Kidney (tissue), 22 donors: ENCODE measurements at places on chromosomes 5 and 9. TPM values are rescaled to one million over a fixed set of nuclear protein-coding genes. Genes with fewer than 3 reads are reported as not detected.

DNA sequence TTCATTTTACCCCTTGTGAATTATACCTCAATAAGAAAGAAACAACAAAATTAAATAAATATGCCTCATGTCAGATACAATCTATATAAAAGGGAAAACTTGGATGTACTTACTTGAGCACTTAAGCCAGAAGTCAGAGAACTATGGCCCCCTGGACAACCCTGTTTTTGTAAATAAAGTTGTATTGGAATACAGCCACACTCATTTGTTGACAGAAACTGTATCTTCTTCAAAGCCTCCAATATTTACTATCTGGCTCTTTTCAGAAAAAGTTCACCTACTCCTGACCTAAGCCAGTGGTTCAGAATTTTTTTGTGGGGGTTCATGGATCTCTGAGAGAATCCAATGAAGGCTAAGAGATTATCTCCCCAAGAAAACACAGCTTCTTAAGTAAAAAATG, 45.3 kb upstream of the RASEF start:
- no peak overlapping the region for H3K4me3 ChIP-seq
- H3K27ac ChIP-seq = no peak overlapping the region
- H3K4me1 ChIP-seq = no peaks in the 10 kb centered on the region
- H3K36me3 ChIP-seq = no peaks in the 10 kb centered on the region

The BTNL3 gene
- total RNA-seq = not detected

DNA sequence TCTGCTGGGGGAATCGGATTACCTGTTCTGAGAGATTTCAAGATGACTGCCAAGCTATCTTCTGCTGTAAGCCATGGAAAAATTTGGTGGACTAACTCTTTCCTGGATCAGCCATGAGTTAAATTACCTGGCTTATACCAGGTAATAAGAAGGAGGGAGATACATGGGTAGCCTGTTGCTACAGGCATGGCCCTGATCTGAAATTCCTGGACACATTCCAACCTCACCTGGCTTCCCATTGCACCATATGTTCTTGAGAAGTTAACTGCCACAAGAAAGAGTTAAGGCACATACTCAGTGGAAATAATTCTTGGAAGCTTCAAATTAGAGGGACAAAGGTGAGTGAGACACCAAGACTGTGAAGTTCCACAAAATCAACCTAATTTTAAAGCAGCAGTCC, 371.3 kb downstream of the ACTL7B start:
- H3K4me3 ChIP-seq = no peak overlapping the region
- H3K36me3 ChIP-seq = no peaks in the 10 kb centered on the region
- DNase-seq = no peak
- H3K27ac ChIP-seq = no peak overlapping the region

DNA sequence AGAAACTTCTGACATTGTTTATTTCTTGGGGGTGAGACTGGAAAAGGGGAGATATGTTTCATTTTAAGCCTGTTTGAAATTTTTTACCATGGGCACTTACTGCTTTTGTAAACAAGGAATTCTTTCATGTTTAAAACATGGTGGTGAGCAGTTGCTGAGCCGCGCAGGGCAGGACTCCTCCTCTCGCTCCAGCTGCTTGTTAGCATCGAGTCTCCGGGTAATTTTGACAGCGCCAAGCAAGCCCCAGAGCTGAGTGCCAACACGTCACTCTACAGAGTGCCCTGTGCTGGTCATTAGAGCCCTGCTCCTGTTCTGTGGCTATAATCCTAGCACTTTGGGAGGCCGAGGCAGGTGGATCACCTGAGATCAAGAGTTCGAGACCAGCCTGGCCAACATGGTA, 116.5 kb upstream of the MSX2 start:
- H3K4me1 ChIP-seq = no peaks in the 10 kb centered on the region
- no peak overlapping the region for H3K27ac ChIP-seq
- no peak overlapping the region for H3K4me3 ChIP-seq

The FGFR4 gene
- 72.6 TPM for total RNA-seq

DNA sequence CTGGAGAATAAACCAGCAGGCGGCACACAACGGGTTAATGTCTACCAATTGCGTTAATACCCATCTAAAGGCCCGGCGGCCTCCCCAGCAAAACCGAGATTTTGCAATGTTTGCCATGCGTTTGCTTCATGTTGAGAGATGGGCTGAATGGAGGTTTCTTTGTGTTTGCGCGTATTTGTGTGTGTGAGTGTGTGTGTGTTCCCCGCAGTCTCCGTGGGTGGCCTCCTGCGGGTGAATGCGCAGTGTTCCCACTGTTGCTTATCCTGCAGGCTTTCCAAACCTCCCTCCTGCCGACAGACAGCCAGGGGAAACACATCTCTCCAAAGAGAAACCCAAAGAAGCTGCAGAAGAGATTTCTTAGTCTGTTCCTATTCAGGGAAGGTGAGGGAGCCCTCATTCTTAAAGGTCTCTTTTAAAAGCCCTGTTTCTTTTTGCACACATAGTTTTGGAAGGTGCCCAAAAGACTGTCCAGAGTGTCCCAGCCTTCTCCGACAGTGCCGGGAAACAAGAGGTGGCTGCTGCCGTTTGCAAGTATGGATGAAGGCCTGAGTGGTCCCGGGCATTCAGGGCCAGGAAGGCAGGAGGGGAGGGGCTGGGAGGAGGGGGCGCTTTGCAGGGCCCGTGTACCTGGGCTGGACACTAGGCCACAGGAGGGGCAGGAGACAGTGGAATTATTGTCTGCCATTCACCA, 103.8 kb upstream of the ERCC6L2 start:
- peaks cover 2% of the 10 kb centered on the region for H3K4me1 ChIP-seq
- DNase-seq = peak; percentile 49
- H3K4me3 ChIP-seq = no peak overlapping the region
- H3K27me3 ChIP-seq = no peaks in the 10 kb centered on the region
- no peaks in the 10 kb centered on the region for H3K36me3 ChIP-seq

The SLC6A3 gene
- total RNA-seq = 0.54 TPM

The PCDHGA2 gene
- total RNA-seq = 4.7 TPM
